ENCODE measurements at places on chromosomes 2 and 18.

- no peak for DNase-seq
Measured at GRCh38 chr2:60520917-60521539, 32.4 kb downstream of the BCL11A start.

GRCh38 chr2:96927405-96928171, 57.7 kb upstream of the SEMA4C start:
- no peak for DNase-seq

DNA sequence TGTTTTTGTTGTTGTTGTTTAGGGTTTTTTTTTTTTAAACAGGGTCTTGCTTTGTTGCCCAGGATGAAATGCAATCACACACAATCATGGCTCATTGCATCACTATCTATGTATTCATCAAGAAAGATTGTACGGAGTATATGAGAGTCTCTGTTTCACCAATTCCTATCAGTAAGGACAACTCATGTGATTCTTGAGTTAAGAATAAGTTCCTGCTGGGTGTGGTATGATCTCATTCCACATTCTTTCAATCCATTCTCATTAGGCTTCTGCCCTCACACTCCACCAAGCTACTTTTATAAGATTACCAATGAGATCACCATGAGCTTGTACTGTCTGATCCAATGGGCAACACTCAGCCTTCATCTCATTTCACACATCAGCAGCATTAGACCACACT, 9.1 kb upstream of the AP1S3 start:
- no peak for DNase-seq

DNA sequence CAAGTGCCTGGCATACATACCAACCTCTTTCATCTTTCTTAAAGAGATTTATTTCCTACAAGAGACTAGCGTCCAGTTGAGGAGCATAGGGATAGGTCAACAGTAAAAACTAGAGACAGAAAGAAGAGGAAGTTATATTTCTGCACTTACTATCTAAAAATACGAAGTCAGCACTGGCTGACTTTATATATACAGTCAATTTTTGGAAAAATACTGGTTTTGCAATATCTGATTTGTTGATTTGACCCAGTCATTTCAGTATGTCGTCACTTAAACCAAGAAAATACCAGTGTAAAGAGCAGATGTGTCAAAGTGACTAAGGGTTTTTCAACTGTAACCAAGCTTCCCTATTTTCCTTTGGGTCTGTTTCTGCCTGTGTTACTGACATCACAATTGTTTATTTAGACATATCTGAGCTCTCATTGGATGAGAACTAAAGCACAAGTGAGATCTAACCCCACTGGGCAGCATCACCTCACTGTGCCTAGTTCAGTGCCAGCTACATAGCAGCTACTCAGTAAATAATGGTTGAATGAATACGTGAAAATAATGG, 23.0 kb downstream of the CYTIP start:
- DNase-seq, result no peak

DNA sequence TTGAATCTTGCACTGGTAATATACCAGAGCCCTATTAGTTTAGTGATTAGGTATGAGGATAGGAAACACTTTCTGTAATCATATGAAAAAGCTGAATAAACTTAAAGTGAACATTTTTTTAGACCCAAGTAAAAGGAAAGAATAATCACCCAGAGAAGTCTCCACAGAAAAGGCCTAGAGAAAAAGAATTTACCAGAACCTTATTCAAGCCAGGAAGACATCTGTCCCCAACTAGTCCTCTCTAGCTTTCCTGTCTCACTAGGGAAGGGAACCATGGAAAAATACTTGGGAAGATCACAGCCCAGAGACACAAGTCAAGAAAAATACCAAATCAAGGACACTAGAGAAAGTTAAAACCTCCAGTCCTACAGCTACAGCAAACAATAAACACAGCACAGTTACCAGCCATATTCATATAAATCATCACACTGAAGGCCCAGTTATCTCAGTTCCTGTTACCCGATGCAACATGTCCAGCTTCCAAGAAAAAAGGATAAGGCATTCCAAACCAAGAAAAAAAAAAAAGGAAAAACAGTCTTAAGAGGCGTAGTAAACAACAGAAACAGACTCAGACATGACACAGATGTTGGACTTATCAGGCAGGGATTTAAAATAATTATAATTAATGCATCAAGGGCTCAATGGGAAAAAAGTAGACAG, 461.5 kb downstream of the IRS1 start:
- no peak for DNase-seq

DNA sequence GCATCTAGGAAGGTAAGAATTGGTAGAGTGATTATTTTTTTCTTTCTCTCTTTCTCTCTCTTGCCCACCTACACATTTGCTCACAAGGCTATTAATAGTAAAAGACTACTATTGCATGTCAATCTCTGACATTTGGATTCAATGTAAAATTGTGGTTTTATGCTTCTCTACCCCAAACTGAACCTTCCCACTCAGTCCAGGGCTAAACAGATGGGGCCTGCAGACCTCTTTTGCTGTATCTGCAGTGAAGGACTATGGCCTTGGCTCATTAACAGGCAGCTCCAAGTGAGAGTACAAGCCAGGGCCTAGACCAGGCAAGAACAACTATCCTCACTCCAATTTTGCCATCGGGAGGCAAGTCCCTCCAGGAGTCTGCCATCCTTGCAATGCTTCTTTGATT, 68.3 kb upstream of the ARL4C start:
- no peak for DNase-seq

All from effector CD8-positive, alpha-beta T cell (primary cell).